Thoracic aorta endothelial cell (primary cell): ENCODE measurements at places on chromosomes 6 and 20. TPM values are rescaled to one million over a fixed set of nuclear protein-coding genes. Genes with fewer than 3 reads are reported as not detected.

Gene SLC17A4
- total RNA-seq: not detected in 2 replicates

Gene LPIN3
- total RNA-seq: 3.5 and 5.2 TPM in 2 replicates

Gene ENPP5
- not detected in 2 replicates for total RNA-seq

Gene HEY2
- total RNA-seq: 8.1 and 12.9 TPM in 2 replicates

Gene EYS
- not detected in 2 replicates for total RNA-seq

Gene TCP11
- total RNA-seq: 0.07 TPM in 1 of 2 replicates, not detected in the other

Gene KCNK16
- not detected in 2 replicates for total RNA-seq

Gene FAM217A
- not detected in 2 replicates for total RNA-seq

Gene EDN1
- 244 and 403 TPM in 2 replicates for total RNA-seq
